Activated CD4-positive, alpha-beta T cell treated with anti-CD3 and anti-CD28 coated beads for 4 hours (primary cell): ENCODE measurements at places on chromosomes 12 and 14.

GRCh38 chr14:55233591-55233990 is 37.6 kb upstream of the FBXO34 start:
- no peak for DNase-seq

DNA sequence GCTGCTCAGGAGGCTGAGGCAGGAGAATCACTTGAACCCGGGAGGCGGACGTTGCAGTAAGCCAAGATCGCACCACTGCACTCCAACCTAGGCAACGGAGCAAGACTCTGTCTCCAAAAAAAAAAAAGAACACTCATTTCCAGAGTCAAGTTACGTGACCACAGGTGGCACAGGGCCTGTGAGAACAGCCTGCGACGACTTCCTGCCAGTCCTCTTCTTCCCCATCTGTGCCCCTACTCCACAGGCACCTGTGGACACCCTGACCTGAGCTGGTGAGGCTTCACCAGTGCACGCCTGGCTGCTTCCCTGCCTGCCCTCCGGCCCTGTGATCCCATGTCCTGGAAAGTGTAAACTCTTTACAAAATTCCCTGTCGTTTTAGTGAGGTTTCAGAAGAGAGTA is 77.7 kb downstream of the PPP2R5C start:
- DNase-seq: no peak

- no peak for DNase-seq
Measured at GRCh38 chr12:818733-819132, 66.4 kb downstream of the WNK1 start.

- DNase-seq: peak; percentile 60
Measured at GRCh38 chr14:99415496-99416281, 65.0 kb downstream of the SETD3 start.

- no peak for DNase-seq
Measured at GRCh38 chr12:106974511-106974910, 12.4 kb downstream of the MTERF2 start.

DNA sequence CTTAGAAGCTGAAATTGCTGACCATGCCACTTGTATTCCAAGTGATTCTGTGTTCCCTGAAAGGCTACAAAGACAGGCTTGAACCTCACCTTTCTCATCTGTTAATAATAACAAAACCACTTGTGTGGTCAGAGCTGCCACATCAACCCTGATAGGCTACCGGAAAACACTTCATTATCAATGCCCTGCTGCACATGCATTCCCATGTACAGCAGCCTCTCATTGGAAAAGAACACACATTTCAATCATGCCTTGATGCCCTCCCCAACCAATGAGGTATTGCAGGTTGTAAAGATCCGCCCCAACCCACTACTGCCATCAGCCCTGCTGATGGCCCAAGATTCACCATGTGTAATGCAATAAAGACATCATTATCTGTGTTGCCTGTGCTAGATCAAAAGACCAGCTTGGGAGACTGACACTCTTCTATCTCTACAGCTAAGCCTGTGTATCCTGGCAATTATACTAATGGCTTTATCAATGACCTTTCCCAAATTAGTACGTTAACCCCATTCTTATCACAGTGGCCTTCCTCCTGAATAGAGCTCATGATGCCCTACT is 2.8 kb downstream of the GPR19 start:
- DNase-seq: no peak

- no peak for DNase-seq
Measured at GRCh38 chr14:66511849-66512248, 3.9 kb downstream of the GPHN start.

- DNase-seq: no peak
Measured at GRCh38 chr12:20443792-20444191, 75.5 kb downstream of the PDE3A start.

DNA sequence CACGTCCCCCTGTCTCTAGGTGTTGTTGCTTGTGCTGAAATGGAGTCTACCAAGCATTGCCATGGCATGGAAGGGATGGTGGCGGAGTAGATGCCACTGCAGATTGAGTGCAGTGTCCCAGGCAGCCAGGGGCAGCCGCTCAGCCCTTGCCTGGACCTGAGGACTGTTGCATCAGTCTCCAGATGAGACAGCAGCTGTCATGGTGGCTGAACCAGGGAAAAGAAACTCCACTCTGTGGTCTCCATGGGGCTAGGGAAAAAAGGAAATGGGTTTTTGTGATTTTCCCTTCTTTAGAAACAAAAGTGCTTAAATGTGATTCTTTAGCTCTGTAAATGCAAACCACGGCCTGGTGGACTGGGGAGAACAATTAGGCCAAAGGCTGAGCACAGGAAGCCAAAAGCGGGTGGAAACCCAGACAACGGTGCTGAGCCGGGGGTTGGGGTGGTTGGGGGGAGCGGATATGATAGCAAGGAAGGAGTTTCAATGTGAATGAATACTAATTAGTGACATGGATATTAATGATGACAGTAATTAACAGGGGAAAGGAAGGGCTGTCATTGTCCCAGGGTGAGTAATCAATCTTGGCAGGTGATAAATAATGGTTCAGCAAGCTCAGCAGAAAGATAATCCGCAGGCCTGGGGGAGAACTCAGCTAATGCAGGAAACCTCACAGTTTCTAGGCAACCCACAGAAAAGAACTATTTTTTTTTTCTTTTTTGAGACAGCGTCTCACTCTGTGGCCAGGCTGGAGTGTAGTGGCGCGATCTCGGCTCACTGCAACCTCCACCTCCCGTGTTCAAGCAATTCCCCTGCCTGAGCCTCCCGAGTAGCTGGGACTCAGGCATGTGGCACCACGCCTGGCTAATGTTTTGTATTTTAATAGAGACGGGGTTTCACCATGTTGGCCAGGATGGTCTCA is 442.6 kb downstream of the DPF3 start:
- peak; percentile 30 for DNase-seq

DNA sequence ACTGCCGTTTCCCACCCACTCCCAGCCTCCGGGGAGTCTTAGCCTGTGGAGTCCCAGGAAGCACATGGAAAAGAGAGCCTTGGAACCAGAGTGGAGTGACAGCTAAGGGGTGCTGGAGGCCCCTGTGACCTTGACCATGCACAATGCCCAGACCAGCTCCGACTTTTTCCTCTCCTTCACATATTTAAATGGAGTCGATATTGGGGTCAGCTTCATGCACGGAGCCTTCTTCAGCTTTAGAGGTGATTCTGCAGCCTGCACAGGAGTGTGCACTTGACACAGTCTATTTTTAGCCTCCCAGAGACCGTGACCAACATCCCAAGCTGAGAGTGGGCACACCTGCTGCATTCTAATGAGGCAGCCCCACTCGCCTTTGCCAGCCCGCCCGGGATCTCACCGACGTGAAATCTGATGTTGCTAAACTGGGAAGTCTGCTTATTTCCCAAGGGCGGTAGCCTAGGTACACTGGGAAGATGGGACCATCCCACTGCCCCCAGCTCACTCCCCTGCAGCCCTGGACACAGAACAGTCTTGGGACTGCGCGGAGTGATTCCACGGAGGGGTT is 47.5 kb downstream of the PRMT8 start:
- DNase-seq: no peak

DNA sequence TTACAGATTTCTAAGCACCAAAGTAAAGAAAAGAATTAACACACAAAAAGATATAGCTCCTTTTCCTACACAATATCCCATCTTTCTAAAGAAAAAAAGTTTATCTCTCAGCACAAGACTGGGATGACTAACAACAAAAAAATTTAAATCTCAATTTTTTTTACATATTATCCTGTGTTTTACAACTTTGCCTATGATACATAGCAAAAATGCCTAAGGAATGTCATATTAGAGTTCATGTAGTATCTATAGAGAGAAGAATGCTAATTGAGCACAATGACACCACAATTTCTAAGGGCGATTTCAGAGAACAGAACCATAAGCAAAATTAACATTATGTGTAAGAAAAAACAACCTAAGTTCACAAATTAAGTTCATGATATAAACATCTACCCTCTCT is 16.3 kb downstream of the C2CD5 start:
- DNase-seq: no peak

- DNase-seq: peak; percentile 1
Measured at GRCh38 chr14:104891664-104892530, 26.8 kb downstream of the CEP170B start.

DNA sequence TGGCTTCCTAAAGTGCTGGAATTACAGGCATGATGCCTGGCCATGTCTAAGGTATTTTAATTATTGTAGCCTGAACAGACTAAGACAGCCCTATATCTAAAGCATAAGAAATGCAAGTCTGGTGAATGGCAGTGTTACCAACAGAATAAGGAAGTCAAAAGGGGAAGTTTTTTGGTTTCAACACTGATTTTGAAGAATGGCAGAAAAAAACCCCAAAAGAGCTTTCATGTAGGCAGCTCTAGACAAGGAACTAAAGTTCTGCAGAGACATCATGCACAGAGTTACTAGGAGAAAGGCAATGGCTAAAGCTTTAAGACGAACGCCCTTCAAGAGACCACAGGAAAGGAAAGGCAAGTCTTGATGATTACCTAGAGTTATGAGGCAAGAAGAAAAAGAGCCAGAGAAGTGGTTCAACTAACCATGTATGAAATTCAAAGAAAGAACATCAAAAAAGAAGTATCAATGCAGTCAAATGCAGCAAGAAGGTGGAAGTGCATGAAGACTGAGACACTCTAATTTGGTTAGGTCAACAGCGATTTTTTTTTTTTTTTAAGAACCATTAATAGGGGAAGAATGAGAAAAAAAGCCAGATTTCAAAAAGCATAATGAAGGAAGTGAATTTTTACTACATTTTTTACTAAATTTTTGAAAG is 50.8 kb downstream of the RPS6KA5 start:
- no peak for DNase-seq

- DNase-seq: no peak
Measured at GRCh38 chr14:42224053-42224888, 617.6 kb downstream of the LRFN5 start.

- no peak for DNase-seq
Measured at GRCh38 chr12:109153821-109154441, 37.5 kb downstream of the ACACB start.

GRCh38 chr14:97827746-97828145 is 1030.6 kb downstream of the VRK1 start:
- no peak for DNase-seq

DNA sequence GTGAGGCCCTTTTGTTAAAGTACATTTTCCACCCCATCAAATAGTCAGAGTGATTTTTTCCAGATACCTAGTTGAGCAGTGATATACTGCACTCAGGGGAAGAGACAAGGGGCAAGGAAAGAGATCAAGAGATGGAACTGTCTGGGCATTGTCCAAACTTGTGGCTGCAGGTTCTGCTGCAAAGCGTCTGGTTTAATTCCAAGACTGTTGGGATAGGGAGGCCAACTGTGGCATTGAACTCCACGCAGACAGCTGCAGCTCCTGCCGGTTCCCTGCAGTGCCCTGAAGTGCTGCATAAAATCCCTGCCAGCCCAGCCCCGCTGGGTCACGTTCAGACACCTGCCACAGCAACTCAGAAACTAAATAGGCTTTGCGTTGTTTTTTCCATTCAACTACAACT is 30.5 kb downstream of the RPH3A start:
- no peak for DNase-seq
